ENCODE measurements at places on chromosomes 12 and 14. TPM values are rescaled to one million over a fixed set of nuclear protein-coding genes. Genes with fewer than 3 reads are reported as not detected.

- DNase-seq: no peak
These were observed 12.8 kb upstream of the TESC start for GRCh38 chr12:117111821-117112595.

DNA sequence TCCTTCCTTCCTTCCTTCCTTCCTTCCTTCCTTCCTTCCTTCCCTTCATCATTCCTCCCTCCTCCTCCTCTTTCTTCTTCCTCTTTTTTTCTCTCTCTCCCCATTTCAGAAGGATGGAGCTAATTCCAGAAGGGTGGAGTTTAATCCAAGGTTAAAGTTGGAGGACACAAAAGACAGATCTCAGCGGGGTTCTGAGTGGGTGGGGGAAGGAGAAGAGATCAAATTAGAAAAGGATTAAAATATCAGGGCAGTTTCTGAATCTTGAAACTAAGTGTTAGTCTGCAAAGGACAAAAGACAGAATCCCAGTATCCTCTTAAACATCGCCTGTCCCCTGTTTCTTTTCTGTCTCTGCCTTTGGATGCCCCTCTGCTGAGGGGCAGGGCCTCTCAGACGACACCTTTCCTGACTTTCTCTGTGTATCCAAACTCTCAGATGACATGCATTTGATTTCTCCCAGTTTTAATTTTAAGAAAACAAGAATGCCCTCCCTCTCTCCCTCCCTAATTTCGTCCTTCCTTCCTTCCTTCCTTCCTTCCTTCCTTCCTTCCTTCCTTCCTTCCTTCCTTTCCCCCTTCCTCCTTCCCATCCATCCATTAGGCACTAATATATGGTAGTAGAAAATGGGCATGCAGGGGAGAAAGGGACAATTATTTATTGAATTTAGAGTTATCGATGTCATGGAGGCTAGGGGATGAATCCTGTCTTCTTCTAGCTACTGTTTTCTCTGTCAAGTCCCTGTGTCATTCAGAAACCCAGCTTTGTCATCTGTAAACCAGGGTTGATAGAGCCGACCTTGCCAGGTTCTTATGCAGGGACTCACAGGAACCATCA, 269.1 kb downstream of the VRK1 start:
- no peak for DNase-seq

Gene HOXC12
- total RNA-seq: 5.1 TPM

GRCh38 chr12:114858388-114859146, 174.6 kb upstream of the TBX3 start:
- no peak for DNase-seq

Gene KLRC1
- not detected for total RNA-seq

Gene CCDC196
- not detected for total RNA-seq

GRCh38 chr14:20460458-20461224, 593 bp downstream of the PIP4P1 start:
- no peak for DNase-seq

GRCh38 chr12:123200414-123200813, 32.5 kb downstream of the MPHOSPH9 start:
- DNase-seq: no peak

Gene LRR1
- total RNA-seq: 23.3 TPM

- no peak for DNase-seq
These were observed 130.0 kb downstream of the TSPAN9 start for GRCh38 chr12:3207175-3207574.

GRCh38 chr12:14356147-14356546, 9.3 kb upstream of the ATF7IP start:
- no peak for DNase-seq

Gene SPATS2
- 56.3 TPM for total RNA-seq

Gene FGF6
- not detected for total RNA-seq

Gene TARBP2
- 67.3 TPM for total RNA-seq

Gene SOX5
- total RNA-seq: 0.23 TPM

Gene RAD52
- total RNA-seq: 15.8 TPM

Gene COCH
- 1.3 TPM for total RNA-seq

DNA sequence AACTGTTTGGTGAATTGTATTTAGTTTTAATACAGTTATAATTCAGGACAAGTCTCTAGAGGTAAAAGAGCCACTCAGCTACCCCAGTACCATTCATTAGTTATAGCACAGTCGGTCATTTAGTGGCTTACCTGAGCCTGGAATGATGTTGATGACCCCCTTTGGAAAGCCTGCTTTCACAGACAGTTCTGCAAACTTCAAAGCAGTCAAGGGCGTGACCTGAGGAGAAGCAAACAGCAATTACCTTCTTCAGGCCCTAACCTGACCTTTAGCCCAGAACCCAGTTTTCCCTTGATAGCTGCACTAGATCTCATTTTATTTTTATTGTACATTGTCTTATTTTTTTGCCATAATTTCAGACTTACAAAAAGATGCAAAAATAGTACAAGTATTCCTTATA, 43.8 kb downstream of the ALDH1L2 start:
- no peak for DNase-seq

- DNase-seq: no peak
These were observed 24.2 kb upstream of the CLEC14A start for GRCh38 chr14:38280081-38280480.

- no peak for DNase-seq
These were observed 71.9 kb downstream of the TUNAR start for GRCh38 chr14:95948558-95948981.

Gene TSPAN8
- 4.2 TPM for total RNA-seq

GRCh38 chr14:38835874-38836273, 267.2 kb downstream of the SEC23A start:
- DNase-seq: no peak

GRCh38 chr12:79936670-79937069, 1.8 kb upstream of the PPP1R12A start:
- no peak for DNase-seq

DNA sequence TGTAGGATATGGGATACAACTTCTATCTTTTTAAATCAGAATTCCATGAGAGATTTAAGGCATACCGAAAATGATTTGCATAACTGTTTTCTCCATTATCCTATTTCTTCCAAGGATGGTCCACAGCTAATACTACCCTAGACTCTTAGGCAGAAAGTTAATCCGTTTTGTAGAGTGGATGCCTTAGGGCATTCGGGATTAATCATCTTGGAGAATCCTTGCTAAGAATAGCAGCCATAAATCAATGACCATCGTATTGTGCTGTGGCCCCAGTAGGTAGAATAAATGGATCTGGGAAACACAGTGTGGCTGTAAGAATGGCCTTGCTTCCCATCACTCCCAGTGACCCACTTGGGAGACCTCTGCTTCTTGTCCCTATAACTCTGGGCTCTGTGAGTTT, 99.6 kb downstream of the SSPN start:
- DNase-seq: no peak

DNA sequence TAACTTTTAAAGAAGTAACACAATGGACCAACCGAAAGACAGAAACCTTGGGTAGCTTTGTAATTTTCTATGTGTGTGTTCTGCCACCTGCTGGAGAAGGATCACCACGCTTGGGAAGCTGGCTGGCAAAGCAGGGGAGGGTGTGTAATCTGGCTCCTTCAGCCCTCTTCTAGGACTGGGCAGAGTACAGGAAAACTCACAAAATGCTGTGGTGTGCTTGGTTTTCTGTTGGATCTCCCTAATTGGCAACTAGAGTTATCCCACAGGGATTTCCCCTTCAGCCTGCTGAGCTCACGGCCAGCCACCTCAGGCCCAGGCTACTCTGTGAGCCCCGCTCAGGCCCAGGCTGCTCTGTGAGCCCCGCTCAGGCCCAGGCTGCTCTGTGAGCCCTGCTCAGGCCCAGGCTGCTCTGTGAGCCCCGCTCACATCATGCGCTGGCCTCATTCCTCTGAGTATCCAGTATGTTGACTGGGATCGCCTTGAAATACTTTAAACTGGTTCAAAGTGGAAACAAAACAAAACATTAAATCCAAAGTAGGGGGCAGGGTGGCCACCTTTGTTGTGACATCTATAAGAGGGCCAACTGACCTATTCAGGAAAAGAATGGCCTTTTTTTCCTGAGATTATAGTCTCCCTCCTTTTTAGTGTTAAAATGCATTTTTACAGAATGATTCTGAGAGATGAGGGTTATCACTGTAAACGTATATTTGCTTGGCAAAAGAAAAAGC, 52.0 kb upstream of the RNU6-8 start:
- DNase-seq: peak; percentile 39

DNA sequence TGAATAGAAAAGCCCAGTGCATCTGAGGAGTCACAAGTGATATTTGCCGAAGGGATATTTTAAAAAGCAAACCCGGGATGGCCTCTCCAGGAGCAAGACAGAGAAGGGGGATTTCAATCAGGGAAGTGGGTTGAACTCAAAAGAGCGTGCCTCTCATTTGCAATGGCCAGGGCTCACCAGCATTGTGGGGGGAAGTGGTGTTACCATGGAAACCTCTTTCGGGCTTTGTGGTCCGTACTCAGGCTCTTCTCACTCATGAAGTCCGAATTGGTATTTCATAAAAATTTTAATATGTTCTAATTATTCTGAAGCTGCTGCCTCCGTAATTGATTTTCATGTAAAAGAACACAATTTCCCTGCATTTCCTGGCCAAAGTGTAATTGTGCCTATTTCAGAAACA, 79.8 kb downstream of the SLC15A4 start:
- DNase-seq: no peak

GRCh38 chr14:60254176-60254575, 5.2 kb downstream of the PPM1A start:
- no peak for DNase-seq

DNA sequence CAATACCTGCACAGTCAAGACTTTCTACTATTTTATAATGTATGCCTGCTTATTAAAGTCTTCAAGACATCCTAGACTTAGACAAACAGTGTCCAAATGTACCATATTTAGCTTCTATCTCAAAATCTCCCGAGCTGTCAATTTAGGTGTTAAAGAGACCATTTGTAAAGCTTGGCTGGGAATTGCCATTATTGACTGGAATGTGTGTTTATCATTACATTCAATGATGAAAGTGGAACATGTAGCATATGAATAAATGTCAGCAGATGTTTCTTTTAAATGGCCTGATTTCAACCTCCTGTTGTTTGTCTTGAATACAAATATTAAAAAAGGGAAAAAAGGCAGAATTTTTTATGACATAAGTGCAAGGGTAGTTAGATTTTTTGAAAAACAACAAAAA, 572.3 kb downstream of the PRKD1 start:
- DNase-seq: no peak

DNA sequence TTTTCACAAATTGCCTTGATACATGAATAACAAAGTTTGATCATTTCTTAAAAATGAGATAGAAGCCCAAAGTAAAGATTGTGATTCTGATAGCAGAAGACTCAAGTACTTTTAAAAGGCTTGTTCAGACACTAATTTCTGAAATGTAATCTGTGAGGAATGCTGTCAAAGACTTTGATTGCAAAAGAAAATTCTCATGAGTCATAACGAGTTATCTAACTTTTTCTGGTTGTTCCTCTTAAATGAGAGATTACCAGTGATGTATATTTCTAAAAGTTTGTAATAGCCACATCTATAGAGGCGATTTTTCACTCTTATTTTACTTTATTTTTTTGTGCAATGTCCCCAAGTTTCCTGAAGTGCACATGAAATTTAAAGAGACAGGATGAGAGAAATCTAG, 7.0 kb downstream of the PYGL start:
- no peak for DNase-seq

Data from Panc1 (cell line).